T1000 (cell line): ENCODE measurements at places on chromosomes 4 and X.

- no peak for DNase-seq
Measured at GRCh38 chrX:63713526-63713925, 71.5 kb downstream of the ARHGEF9 start.

DNA sequence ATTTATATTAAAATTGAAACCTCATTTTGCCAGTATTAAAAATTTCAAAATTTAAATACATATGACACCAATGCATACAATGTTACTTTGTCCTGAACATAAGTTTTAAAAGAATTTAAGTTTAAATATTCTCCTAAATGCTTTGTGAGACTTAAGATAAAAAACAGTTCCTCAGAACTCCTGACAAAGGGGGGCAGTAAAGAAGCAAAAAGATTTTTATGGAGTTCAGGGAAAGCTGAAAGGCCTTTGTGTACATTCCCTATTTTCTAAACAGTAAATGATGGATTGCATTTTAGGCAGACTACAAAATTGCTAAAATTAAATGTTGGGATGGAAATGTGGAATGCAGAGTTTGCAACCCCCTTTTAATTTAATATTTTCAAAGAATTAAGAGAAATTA lies 81.7 kb downstream of the SNCA start:
- DNase-seq: no peak

GRCh38 chrX:118423558-118423957 lies 72.1 kb upstream of the DOCK11 start:
- DNase-seq: no peak

DNA sequence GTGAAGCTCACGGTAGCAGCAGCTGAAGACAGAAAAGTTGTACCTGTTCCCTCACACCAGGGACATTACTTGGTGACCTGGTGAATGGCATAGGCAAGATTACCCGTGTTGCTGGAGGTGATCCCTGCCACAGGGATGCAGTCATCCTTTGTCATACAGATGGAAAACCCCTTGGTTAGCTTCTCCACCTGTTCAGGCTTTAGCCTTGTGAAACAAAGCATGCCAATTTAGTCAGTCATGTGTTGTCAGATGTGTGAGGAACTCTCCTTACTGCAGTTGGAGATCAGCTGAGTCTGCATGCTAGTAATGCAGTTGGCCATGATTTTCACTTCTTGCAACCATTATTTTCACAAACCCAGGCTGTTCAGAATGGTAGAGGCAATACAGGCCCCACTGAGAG lies 41.0 kb downstream of the AMELX start:
- no peak for DNase-seq

GRCh38 chr4:119655111-119655837 lies 26.7 kb upstream of the PDE5A start:
- no peak for DNase-seq

DNA sequence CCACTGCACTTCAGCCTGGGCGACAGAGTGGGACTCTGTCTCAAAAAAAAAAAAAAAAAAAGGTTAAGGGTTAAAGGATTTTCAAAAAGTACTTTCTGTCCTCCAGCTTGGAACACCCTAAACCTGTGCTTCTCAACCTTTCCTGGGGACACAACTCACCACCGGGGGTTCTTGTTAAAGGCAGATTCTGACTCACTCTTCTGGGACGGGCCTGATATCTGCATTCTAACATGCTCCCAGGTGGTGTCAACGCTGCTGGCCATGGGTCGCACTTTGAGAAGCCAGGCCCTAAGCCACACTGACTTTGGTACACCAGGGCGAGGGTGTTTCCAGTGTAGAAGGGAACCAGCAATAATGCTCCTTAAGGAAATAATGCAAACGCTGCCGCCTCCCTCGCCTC lies 46.1 kb downstream of the AFAP1 start:
- DNase-seq: no peak

- DNase-seq: no peak
Measured at GRCh38 chr4:99816545-99817308, at the start of gene DAPP1. Gene DAPP1 (plus strand): TSS chr4:99816827. CDS start chr4:99816914, 87 bp downstream.

- no peak for DNase-seq
Measured at GRCh38 chr4:3269991-3270611, 21.1 kb downstream of the MSANTD1 start.

DNA sequence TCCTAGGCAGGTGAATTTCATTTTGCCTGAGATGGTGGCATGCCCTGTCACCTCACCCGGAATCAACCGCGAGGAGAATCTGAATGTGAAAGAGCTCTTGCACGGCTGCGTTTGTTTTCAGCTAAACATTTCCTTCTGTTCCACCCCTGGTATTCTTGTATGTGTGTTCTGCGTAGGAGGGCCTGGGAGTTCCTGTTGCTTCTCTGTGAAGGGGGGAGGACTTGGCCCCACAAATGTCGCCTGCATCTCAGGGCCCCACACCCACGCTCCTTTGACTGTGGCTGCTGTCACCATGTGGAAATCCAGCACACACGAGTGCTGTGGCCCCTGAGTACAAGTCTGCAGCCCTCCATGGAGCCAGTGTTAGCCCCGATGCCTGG lies 45.8 kb upstream of the CLCN4 start:
- DNase-seq: no peak

GRCh38 chr4:122458625-122459024 lies 2.1 kb upstream of the IL2 start:
- no peak for DNase-seq

- DNase-seq: no peak
Measured at GRCh38 chr4:123381996-123382395, 14.6 kb upstream of the SPRY1 start.

GRCh38 chr4:169243825-169244609 lies 26.7 kb downstream of the SH3RF1 start:
- no peak for DNase-seq

- no peak for DNase-seq
Measured at GRCh38 chr4:40874901-40875300, 125.1 kb downstream of the NSUN7 start.

DNA sequence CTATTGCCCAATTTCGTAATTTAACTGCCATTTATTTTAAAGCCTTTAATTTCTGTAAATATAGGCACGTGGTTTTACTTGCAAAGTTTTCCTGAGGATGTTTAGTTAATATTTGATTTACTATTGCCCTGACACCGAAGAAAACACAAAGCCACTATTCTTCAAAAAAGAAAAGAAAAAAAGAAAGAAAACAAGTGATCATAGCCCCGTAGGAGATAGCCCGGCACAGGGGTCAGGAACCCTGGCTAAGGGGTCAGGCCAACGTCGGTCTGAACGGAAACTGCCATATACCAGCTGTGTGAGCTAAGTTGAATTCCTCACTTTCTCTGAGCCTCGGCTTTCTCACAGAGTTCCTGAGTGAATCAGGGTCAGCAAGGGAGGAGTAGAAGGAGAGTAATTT lies 17.7 kb upstream of the LAMP2 start:
- no peak for DNase-seq

GRCh38 chrX:39859991-39860861 lies 237.5 kb downstream of the BCOR start:
- peak; percentile 15 for DNase-seq

GRCh38 chr4:15436513-15436912 lies 8.7 kb downstream of the C1QTNF7 start:
- peak; percentile 24 for DNase-seq

DNA sequence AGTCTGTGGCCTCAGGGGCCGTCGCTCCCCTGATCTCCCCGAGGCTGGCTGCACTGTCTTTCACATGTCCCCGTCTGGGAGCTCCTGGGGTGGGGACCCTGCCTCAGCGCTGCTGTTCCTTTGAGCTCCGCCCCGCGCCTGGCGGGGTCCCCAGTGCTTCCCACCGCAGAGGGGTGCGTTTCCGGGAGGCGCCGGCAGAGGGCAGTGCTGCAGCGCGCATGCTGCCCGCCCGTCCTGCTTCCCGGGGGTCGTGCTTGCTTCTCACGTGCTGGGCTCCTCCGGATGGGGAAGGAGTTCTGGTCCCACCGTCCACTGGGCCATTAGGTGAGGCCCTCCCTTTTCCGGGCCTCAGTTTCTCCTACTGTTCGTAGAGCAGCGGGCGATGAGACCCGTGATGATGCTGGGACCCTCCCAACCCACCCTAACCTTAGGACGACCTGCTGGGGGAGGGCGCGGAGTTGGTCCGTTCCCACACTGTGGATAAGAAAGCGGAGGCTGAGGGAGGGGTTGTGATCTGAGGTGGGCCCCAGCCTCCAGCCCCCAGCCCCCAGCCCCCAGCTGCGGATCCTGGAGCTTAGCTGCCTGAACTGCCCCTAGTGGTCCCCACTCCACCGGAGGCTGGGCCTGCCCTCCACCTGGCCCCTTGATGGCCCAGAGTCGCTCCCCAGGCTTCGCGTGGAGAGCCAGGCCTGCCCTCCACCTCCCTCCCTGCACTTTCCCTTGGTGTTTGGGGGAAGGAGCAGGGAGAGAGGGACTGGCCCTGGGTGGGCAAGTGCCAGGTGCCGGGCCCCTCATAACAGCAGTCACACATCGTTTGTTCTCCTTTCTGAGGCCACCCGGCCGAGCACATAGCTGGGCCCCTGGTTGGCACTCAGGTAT lies 15.3 kb downstream of the CPZ start:
- DNase-seq: no peak

GRCh38 chr4:82918091-82918490 lies 17.6 kb downstream of the THAP9 start:
- no peak for DNase-seq

GRCh38 chr4:184792334-184792733 lies 33.4 kb downstream of the ACSL1 start:
- DNase-seq: no peak

DNA sequence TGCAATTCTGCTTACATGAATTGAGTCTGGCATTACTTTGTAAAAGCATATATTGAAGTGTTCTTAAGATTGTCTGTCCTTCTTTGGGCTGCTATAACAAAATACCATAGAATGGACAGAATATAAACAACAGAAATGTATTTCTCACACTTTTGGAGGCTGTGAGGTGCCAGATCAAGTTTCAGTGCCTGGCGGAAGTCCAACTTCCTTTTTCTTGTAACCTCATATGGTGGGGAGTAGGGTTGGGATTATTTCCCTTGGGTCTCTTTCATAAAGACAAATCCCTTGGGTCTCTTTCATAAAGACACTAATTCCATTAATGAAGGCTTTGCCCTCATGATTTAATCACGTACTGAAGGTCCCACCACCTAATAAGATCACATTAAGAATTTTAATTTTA lies 199.3 kb upstream of the GRID2 start:
- no peak for DNase-seq

DNA sequence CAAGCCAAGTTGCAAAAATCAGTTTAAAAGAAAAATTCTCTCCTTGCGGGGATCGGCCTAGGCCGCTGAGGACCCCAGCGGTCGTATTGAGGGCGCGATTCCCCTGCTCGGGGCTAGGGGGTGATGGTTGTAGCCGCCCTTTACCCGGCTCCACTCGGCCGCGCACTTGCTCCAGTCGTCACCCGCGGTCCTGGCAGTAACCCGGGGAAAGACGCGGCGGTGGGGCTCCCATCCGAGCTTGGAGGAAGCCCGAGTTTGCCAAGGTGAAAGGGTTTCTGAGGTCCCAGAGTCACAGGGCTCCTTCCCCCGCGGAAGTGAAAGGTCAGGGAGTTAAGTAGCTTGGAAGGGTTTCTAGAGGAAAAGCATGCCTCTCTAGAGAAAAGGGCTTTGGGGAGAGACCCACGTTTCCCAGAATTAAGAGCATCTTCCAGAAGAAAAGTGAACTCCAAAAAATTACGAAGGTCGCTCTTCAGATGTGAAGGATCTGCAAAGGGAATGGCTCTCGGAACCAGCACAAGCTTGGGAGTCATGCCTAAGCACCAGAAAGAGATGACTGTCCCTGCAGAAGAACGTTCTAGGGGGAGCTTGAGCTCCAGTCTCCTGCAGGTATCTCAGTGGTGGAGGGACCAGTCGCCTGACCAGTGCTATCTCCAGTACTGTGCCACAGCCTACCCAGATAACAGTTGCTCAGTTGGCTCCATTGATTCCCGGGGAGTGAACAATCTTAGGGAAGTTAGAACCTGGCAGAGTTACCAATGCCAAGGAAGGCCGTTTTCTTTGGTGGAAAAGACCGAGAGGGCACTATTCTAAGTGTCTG lies 875 bp downstream of the LAP3 start:
- DNase-seq: no peak

- no peak for DNase-seq
Measured at GRCh38 chrX:15413101-15413500, 28.9 kb upstream of the VEGFD start.

GRCh38 chr4:185086053-185086452 lies 57.0 kb upstream of the SLC25A4 start:
- no peak for DNase-seq

DNA sequence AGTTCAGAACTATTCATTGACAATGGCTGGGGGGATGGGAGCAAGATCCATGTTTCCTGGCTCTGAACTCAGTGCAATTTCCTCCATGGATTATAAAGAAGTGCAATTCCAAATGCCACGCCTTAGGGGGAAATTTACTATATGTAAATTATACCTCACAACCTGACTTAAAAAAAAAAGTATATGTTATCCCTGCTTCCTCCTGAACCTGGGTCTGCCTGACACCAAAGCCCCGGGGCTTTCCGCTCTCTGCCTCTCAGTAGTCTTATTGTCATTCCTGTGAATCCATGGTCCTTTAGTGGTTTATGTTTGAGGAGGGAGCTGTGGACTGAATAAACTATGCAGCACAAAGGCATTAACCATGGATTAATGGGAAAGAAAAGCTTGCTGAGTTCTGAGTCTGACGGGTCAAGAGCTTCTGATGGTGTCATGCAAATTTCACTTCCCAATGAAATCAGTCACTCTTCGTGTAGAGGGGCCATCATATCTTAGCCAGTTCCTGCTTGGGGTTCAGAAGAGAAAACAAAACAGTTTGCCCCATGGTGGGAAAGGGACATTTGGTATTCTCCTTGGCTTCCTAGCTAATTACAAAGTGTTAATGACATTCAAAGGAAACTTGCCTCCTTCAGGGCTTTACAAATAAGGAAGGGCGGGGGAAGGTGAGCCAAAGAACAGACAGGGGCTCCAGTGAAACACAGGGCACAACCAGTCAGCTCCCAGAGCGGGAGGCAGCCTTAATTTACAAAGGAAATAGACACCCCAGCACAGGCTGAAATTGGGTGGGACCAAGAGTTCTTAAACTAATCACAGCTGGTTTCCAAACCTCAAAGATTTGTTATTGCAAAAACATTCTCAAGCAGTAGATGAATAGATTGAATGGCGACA lies 14.3 kb downstream of the FAM9C start:
- DNase-seq: no peak

- no peak for DNase-seq
Measured at GRCh38 chr4:119604266-119604665, 24.3 kb downstream of the PDE5A start.

- DNase-seq: no peak
Measured at GRCh38 chr4:112859456-112860184, 189.8 kb upstream of the ANK2 start.

GRCh38 chr4:90174621-90175023 lies 47.4 kb downstream of the CCSER1 start:
- no peak for DNase-seq

- no peak for DNase-seq
Measured at GRCh38 chrX:109134777-109135176, 347.1 kb downstream of the GUCY2F start.

- no peak for DNase-seq
Measured at GRCh38 chr4:37740546-37740945, 54.4 kb upstream of the RELL1 start.

- DNase-seq: no peak
Measured at GRCh38 chr4:127165971-127166370, 466.8 kb upstream of the INTU start.
